NCI-H345 (cell line): ENCODE measurements at places on chromosomes 13 and 19.

DNA sequence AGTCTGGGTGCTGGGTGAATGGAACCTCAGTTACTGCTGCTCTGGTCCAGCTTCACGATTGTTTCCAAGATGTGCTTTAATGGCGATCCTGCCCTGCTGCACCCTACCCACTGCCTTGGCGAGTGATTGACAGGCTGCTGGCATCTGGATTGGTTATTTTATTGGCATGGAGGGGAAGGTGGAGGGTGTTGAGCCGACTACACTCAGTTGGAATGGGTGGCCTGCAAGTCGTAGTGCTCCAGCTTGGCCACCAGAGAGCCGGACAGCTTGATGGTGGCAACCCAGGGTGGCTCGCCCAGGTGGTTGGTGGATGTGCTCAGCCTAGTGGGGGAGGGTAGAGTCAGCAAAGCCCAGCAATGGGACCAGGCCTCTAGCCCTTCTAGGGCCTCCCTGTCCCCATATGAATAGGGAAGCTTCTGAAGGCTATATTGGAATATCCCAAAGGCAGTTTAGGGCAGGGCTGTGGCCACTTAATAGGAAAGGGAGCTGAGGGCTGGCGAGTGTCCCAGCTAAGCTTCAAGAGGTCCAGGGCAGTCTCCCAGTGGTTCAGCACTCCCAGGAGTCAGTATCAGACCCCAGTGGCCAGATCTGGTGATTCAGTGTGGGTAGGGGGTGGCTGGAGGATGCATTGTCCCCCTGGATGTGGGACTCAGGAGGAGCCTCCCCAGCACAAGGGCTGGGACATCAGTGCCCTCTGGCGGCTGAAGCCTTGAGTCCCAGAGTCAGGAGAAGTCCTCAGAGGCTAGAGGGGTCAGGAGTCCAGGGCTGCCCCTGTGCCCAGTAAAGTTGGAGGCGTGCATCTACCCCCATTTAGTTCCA lies 3.4 kb downstream of the GGN start:
- DNase-seq = no peak

DNA sequence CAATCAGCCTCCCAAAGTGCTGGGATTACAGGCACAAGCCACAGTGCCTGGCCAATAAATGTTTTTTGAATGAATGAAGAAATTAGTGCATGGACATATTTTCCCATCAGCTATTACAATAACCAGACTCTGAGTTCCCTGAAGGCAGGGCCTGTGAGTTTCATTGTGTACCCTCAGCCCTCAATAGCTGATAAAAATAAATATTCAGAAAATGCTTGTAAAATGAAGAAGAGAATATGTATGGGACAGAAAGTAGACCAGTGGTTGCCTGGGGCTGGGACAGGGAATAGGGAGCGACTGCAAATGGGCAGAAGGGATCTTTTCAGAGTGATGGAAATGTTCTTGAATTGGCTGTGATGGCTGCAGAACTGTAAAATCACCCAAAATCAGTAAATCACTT lies 28.8 kb downstream of the NUMBL start:
- no peak for DNase-seq

DNA sequence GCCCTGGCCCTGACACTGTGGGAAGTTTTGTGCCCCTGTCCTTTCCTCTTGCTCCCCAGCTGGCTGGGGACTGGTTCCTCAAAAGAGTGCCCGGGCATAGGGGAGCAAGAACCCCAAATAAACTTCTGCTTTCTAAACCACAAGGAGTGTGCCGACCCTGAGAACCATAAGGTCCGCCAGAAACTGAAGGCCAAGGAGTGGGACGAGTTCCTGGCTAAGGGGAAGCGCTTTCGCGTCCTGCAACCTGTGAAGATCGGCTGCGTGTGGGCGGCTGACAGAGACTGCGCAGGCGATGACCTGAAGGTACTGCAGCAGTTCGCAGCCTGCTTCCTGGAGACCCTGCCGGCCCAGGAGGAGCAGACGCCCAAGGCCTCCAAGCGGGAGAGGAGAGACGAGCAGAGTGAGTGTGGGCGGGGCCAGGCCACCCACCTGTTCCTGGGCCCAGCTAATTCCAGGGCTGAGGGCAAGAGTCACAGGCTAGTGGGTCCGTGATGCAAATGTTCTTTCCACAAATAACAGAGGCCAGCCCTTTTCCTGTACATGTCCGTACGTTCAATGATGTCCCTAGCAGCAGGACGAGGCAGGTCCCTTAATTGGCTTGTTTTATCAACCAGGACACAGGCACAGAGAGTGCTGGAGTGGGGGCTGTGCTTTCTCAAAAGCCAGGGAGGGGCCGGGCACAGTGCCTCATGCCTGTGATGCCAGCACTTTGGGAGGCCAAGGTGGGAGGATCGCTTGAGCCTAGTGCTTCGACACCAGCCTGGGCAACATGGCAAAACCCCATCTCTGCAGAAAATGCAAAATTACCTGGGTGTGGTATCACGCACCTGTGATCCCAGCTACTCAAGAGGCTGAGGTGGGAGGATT lies 25.6 kb downstream of the UBXN6 start:
- no peak for DNase-seq

- DNase-seq = no peak
Observed at GRCh38 chr13:30051531-30052060, 201.2 kb upstream of the UBL3 start.

DNA sequence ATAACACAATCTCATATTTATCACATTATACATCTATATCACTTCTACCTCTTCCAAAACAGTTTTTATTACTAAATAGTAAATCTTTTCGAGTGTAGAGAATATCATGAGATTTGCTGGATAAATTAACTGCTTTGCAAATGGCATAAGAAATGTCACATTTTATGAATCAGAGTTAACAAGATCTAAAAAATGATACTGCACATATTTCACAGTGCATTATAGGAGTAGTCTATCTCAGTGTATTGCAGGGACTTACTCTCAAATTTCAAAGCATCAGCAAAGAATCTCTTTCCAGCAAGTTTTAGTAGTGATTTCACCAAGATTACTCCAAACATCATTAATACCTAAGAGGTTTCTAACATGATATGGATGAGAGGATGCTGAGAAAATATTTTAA lies 687.1 kb upstream of the SLITRK1 start:
- DNase-seq = no peak

- no peak for DNase-seq
Observed at GRCh38 chr13:110698689-110699088, 7.2 kb downstream of the CARS2 start.

GRCh38 chr13:110775576-110775975 lies 62.1 kb downstream of the ING1 start:
- no peak for DNase-seq

DNA sequence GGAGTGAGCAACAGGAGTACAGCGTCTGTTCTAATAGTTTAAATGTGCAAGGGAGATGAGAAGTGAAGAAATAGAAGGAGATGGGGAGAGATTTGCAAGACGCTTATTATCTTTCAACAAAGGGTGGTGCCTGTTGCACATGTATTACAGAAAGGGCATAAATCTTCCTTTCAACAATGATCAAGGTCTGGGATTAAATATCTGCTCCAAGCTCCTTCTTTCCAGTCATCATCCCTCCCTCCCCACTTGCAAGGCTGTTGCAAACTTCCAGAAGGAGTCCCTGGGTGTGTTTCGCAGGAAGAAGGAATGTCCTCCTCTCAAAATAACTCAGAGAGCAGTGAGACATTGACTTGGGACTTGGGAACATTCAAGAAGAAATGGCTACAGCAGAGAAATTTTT lies 63.5 kb upstream of the MYCBP2 start:
- no peak for DNase-seq

GRCh38 chr13:26601669-26602068 lies 44.2 kb downstream of the WASF3 start:
- DNase-seq = no peak

DNA sequence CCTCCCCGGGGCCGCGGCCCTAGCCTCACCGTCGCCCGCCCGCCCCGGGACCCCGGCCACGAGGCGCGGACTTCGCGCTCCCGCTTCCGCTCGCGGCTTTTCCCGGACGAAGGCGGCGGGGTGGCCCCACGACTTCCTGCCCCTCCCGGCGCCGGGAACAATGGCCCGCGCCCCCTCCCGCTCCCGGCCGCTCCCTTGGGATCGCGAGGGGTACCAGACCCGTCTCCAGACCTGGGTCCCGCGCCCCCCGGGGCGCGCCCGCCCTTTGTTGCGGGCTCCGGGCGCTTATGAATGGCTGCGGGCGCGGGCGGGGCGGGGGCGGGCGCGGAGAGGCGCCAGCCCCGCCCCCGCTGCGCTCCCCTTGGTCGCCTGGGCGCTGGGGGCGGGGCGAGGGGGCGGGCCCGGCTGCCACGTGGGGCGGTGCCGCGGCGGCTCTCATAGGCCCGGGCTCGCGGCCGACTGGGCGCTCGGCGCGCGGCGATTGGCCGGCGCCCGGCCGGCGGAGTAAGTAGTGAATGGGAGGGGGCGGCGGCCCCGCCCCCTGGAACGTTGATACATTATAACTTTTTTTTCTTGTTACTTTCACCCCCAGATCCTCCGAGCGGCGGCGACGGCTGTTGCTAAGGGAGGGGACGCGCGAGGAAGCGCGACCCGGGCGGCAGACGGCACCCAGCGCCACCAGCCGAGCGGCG lies 1.1 kb downstream of the MIDN start:
- DNase-seq = peak; percentile 95

DNA sequence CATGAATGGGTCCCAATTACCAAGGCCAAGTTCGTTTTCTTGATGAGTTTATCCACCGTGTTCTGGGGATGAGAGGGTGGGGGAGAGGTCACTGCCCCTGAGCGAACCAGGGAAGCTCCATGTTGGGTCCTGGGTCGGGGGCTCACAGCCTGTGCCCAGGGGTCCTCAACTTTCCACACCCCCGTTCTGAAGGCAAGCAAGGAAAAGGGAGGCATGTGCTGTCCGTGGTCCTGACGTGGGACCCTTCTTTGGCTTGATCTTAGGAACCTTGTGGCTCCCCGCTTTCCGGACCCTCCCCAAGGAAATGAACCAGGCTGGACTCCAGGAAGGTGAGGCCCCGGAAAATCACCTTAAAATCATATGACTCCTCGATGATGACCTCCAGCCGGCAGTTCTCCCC lies 18.2 kb upstream of the MEIS3 start:
- no peak for DNase-seq
